Fibroblast of skin of abdomen (primary cell): ENCODE measurements at places on chromosomes 7 and 10.

GRCh38 chr7:137122145-137122544 lies 221.4 kb downstream of the PTN start:
- DNase-seq: no peak

- DNase-seq: no peak
Observed at GRCh38 chr7:11082552-11083213, 109.0 kb downstream of the PHF14 start.

GRCh38 chr10:90871279-90871765 lies 452 bp upstream of the RPP30 start:
- peak; percentile 82 for DNase-seq

- no peak for DNase-seq
Observed at GRCh38 chr10:62116896-62117295, 151.7 kb downstream of the RTKN2 start.

DNA sequence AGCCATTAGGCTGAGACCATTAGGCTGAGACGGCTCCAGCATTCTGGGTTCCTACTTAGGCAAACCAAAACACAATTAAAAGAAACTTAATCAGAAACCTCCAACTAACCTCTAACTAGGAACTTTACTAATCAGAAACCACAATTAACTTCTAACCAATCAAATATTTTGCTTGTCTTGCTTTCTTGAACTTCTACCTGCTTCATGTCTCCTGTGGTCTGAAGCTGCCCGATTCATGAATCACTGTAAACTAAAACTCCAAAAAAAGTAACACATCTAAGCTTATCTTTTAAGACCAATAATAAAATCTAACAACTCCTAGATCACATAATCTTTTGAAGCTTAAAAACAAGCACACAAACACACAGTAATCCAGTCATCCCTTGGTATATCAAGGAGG lies 76.1 kb downstream of the PDSS1 start:
- DNase-seq: no peak

- DNase-seq: no peak
Observed at GRCh38 chr10:30587522-30588031, 42.0 kb downstream of the LYZL2 start.

DNA sequence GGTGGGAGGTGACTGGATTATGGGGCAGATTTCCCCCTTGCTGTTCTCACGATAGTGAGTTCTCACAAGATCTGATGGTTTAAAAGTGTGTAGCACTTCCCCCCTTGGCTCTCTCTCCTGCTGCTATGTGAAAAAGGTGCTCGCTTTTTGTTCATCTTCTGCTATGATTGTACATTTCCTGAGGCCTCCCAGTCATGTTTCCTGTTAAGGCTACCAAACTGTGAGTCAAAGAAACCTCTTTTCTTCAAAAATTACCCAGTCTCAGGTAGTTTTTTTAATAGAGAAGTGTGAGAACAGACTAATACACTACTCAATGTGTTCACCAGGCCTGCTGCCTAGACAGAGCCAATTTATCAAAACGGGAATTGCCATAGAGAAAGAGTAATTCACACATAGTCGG lies 49.7 kb downstream of the SDHAF3 start:
- no peak for DNase-seq

DNA sequence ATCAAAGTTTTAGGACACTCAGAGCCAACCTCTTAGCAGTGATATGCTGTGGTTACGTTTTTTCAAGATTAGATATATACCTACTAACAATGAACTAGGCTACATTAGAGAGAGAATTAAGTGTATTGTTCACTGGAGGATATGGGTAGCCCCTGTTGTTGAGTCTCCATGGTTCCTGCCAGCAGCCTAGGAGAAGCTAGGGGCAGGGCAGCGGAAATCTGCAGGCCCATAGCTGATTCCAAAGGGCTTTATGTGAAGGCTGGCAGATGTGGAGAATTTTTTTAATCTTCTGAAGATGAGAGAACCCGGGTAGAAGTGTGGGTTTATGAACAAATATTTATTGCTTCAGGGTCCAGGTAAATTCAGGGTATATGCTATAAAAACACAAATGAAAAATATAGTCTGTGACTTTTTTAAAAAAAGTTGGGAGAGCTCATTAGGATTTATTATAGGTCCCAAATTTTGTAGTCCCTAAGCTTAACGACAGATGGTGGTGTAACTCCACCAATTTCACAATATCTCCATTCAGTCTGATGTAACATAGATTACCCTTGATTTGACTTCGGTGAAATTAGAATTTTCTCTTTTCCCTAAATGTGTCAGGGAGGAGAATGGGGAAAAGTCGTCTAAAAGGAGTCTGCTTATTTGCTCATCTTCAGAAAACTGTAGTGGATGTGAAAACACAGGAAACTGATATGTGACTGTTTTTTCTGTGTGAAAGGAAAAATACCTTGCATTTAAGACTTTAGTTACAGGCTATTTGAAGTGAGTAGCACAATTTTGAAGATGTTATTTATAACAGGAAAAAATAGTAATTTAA lies 163.0 kb upstream of the PPP1R3A start:
- peak; percentile 69 for DNase-seq

GRCh38 chr10:74063256-74063655 lies 65.3 kb downstream of the VCL start:
- DNase-seq: peak; percentile 41

DNA sequence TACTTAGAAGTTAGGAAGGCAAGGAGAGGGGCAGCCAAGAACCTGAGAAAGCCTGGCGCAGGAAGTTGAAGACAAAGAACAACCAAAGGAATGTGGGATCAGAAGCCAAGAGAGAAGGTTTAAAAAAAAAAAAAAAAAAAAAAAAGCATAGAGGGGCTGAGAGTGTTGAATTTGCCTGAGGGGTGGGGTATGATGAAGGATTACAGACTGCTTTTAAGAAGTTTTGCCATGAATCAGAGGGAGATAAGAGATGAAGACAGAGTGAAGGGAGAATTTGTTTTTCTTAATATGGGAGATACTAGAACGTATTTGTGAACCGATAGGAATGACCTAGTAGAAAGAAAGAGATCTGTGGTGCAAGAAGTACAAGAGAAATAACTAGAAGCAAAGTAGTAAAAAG lies 6.7 kb downstream of the SLC26A4 start:
- no peak for DNase-seq

DNA sequence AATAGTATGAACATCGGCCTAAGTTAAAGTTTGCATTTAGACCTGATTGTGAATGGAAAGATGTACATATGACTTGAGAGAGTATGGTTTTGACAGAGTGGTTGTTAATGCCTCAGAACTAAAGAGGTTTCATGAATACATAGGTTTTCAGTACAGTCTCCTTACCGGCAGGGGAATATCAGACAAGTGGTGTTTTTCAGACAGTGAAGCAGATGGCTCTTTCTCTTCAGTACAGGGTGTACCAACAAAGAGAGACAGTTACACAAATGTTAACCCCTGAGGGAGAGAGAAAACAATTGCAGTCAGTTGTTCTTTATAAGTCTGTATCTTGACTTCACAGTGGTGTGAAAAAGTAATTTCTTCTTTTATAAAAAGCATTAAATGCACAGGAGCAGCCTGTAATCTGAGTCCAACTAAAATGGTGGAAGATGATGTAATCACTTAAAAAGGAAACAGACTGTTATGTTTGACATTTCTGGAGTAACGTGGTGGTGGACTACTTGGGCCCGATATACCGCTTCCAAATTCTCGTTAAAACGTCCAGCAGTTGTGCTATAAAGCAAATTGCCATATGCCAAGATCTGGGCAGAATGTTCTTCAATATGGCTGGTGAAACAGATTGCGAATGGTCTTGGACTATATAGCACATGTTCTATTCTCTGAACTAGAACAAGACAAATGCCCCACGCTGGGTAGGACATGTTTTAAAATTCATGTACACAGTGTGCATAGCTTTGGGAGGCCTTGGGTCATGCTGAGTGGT lies 69.2 kb downstream of the SDK1 start:
- no peak for DNase-seq

DNA sequence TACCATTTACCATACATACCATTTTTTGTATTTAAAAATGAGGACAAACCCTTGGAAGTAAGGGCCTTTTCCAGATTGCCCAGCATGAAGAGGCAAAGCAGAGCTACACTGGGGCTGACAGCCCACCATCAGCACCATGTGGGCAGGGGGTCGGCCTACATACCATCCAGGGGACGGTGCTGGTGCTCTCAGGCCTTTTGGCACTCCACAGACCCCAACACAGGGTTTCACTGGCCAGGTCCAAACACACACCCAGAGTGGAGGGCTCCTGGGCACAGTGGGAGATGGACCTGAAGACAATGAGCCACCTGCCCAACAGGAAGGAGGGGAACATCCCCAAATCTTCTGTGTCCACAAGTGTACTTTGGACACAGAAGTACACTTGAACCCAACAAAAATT lies 69.2 kb upstream of the CAMK2B start:
- DNase-seq: no peak

GRCh38 chr10:93512565-93512964 lies 16.2 kb downstream of the CEP55 start:
- DNase-seq: peak; percentile 43

DNA sequence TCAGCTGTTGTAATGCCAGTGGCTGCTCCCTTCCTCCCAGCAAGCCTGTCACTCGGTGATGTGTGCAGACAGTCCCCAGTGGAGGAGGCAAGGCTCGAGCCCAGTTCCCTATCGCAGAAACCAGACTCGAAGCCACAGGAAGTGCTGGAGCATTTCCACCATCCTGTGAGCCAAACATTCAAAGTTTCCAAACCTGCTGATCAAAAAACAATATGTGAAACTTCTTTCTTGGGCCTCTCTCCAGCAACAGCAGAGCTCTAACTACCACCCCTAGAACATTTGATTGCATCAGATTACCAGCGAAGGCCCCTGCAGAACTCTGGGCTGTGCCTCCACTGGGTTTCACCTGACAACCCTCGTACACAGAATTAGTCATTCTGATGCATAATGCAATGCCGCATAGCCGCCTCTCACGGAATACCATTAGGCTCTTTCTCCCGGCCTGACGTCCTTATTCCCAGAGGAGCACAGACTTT lies 94.0 kb downstream of the ELMO1 start:
- DNase-seq: peak; percentile 44

DNA sequence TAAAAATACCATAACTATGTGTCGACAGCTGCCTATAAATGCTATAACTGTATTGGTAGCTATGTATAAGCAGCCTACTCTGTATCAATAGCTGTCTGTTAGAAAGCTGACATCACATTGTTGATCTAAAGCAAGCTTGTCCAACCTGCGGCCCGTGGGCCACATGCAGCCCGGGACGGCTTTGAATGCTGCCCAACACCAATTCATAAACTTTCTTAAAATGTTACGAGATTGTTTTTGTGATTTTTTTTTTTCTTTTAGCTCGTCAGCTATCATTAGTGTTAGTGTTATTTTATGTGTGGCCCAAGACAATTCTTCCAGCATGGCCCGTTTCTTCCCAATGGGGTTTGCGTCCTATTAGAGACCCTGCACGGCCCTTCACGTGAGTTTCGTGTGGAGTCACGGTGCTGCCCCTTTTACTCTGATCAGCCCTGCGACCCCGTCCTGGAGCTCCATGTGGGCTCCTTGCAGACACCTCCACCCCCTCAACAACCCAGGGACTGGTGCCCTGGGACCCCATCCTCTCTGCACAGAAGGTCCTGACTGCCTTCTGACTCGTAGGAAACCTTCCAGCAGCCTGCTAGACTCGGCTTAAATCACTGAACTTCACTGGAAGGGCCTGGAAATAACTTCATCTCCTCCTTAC lies 4.5 kb upstream of the PRKAR1B start:
- no peak for DNase-seq

DNA sequence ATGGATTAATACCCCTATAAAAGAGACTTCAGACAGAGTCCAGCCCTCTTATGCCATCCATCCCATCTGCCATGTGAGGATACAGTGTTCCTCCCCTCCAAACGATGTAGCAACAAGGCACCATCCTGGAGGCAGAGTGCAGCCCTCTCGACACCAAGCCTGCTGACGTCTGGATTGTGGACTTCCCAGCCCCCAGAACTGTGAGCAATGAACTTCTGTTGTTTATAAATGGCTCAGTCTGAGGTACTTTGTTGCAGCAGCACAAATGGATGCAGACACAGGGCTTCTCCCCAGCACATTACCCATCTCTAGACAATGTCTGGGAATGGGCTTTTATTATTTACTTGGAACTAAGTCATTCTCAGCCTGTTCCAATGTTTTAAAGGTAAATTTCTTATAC lies 195.6 kb downstream of the WDR37 start:
- no peak for DNase-seq

DNA sequence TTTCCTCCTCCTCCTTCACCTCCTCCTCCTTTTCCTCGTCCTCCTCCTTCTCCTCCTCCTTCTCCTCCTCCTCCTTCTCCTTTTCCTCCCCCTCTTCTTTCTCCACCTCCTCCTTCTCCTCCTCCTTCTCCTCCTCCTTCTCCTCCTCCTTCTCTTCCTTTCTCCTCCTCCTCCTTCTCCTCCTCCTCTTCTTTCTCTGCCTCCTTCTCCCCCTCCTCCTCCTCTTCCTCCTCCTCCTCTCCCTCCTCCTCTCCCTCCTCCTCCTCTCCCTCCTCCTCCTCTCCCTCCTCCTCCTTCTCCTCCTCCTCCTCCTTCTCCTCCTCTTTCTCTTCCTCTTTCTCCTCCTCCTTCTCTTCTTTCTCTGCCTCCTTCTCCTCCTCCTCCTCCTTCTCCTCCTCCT lies 13.6 kb downstream of the PLXNA4 start:
- DNase-seq: no peak

GRCh38 chr7:44534087-44534486 lies 7.0 kb downstream of the NPC1L1 start:
- no peak for DNase-seq

- no peak for DNase-seq
Observed at GRCh38 chr10:132044803-132045202, 20.9 kb upstream of the JAKMIP3 start.

DNA sequence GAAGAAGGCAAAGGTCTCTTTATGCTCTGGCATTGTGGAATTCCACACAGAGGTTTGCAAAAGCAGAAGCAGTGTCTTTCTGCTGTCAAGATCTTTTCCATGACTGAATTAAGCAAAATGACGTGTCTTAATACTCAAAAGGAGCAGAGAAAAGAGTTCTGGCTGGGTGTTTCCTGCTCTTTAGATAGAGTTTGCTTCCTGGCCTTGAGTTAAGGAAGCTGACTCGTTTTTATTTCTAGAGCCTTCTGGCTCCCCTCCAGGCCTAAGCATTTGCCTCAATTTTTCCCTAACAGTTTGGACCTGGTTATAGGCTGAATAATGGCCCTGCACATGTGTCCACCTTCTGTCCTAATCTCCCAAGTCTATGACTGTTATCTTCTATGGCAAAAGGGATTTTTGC lies 21.6 kb downstream of the TAS2R41 start:
- DNase-seq: peak; percentile 42

GRCh38 chr7:103114576-103115008 lies 34.3 kb downstream of the NAPEPLD start:
- peak; percentile 11 for DNase-seq

DNA sequence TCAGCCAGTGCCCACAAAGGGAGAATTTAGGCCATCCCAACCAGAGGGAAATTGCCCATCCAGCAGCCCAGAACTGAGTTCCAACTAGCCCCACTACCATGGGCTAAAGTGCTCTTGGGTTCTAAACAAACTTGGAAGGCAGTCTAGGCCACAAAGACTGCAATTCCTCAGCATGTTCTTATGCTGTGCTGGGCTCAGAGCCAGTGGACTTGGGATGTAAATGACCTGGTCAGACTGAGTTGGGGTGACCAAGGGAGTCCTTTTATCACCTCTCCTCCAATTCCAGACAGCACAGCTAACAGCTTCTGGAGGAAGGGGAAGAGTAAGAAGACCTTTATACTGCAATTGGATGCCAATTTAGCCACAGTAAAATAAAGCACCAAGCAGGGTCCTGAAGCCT lies 607.2 kb upstream of the KCND2 start:
- DNase-seq: peak; percentile 3

- no peak for DNase-seq
Observed at GRCh38 chr7:56009695-56010094, 41.5 kb downstream of the PSPH start.

GRCh38 chr7:66542528-66543269 lies 86.0 kb upstream of the KCTD7 start:
- peak; percentile 65 for DNase-seq
